AG08395 (cell line): ENCODE measurements at places on chromosomes 1 and 21.

DNA sequence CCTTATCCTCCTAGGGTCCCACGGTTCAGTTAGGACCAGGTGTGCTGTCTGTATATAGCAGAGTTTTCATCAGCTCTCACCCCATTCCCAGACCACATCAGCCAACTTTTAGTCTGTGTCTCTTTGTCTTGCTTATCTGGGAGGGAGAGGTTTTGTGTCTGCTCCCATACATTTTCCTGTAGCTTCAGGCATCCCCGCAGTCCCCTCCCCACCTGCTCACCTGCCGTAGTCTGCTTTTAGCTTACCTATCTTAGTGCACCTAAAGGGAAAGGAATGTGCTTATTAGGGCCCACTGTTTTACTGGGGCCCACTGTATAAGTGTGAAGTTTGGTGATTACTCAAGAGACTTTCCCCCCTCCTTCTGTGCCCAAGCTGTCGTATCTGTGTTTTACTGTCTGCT, 225.1 kb downstream of the PLA2G4A start:
- no peak for DNase-seq

- DNase-seq, result peak; percentile 70
These were observed 5.4 kb upstream of the KNCN start for GRCh38 chr1:46556822-46557221.

DNA sequence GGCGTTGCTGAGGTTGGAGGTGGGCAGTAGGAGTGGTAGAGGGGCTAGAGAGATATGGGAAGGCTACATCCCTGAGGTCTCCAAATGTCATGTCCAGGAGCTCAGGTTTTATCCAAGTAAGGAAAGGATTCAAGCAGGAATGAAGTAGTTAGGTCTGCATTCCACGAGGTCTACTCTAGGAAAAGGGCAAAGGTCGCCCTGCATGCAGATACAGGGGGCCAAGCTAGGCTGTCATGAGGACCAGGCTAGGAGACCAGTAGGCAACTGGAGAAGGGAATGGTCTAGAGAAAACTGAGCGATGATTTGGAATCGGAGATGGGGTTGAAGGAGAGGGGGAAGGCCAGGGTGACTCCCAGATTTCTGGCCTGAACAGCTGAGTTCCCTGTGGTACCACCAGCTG, 48.7 kb downstream of the IRF2BP2 start:
- DNase-seq, result no peak

DNA sequence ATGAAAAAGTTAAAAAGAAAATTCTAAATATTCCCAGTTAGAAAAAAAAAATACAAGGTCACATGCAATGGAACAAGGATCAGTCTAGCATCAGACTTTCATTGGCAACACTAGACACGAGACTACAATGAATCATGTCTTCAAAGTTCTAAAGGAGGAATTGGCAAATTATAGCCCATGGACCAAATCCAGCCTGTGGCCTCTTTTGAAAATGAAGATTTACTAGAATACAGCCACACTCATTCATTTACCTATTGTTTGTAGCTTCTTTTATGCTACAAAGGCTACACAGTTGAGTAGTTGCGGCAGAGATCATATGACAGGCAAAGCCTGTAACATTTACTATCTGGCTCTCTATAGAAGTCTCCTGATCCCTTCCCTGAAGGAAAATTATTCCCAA, 71.4 kb downstream of the MRPL39 start:
- DNase-seq, result no peak

DNA sequence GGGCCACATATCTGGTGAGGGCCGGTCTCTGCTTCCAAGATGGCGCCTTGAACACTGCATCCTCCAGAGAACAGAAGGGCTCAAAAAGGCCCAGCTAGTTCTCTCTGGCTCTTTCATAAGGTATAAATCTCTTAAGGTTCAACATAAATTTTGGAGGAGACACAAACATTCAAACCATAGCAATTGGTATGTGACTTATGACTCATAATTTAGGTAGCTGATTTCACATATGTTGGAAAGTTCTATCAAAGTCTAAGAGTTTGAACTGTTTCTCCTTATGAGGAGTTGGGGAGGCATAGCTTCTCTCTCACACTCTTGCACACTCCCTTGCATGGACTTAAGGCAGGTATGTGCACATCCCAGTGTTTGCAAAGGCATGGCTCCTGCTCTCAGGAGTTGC, 5.1 kb upstream of the FYB2 start:
- no peak for DNase-seq

GRCh38 chr1:116347696-116348095, 25.3 kb upstream of the ATP1A1 start:
- no peak for DNase-seq

GRCh38 chr1:38272515-38272914, 225.9 kb upstream of the POU3F1 start:
- DNase-seq, result no peak

DNA sequence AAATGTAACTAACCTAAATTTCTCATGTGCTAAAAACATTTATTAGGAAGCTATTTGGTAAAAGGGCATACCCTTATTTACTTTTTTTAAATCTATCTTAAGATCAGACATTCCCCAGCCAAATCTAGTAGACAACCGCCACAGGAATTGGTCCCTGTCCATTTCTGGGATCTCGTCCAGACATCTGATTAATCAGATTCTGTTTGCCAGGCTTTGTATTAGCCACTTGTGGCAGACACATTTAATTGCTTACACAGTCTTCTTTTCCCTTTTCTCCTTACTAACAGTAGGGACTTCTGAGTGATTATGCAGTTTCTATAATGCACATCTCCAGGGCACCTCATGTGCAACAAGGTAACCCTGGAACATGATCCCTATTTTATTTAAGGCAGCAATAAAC, 449.0 kb upstream of the RGS18 start:
- DNase-seq, result no peak

DNA sequence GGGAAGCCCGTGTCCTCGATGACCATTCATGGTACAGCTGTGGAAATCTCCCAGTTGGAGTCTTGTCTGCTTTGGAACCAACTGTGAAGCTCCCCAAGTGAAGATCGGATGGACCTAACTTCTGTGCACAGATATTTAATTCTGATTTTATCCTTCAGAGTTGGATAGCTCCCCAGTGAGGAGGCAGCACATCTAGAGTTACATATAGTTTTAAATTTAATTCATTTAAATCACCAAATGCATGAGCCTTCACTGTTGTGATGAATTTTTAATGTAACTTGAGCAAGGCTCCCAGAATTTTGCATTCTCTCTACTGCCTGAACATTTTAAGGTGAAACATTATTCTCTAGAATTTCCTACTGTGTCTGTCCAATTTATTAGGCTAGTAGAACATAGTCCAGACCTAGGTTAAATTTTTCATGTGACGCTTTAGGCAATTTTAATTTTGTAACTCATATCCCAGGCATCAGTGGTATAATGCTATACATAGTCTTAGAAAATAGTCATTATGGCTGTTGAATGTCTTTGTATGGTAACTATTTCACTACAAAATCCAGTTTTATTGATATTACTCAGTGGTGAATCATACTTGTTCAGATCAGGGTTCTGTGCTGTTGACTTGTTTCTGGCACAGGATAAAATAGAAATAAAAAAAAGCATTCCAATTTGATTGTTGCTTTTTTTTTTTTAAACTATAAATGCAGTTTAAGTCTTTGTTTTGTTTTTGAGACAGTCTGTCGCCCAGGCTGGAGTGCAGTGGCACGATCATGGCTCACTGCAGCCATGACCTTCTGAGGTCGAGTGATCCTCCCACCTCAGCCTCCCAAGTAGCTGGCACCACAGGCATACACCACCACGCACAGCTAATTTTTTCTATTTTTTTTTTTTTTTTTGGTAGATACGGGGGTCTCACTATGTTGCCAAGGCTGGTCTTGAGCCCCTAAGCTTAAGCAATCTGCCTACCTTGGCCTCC, 66.9 kb downstream of the PRDM2 start:
- DNase-seq, result peak; percentile 87

DNA sequence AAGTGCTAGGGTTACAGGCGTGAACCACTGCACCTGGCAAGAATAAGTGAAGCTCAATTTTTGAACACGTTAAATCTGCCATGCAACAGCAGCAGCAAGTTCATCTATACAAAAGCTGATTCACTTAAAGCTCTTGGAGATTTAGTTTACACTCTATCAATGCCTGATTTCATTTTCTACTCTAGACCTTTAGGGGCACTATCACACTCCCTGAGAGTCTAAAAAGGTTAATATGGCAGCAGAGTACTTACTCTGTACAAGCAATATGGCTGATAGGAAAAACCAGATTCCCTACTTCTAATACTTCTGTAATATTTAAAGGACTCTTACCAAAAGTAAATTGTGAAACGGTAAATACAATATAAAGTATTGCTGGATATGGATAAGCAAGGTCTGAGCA, 4.8 kb downstream of the RBM34 start:
- no peak for DNase-seq

DNA sequence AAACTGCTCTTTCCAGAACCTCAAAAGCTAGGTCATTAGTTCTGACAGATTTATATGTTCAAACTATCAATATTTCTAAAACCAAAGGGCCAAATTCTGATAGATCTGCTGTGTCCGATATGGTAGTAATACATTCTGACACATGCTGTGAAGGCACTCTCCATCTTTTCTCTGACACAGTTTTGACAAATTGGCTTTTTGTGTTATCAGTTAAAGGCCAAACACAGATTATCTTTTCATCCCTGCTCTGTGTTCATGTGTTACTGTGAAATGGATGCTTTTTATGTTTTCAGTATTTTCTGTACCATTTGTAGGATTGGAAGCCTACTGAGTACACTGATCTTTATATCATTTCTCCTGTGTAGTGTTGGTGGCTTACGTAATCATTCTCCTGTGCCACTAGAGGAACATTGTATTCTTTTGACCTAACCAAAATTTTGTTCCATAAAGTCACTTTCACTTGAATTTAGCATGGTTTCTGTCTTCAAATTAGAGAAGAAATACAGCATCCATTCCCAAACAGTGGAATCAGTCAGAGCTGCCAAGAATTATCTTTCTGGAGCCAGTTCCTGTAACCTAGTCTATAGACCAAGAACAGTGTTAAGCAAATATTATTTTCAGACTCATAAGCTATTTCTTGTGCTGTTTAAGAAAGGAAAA, 137.2 kb downstream of the ADGRL2 start:
- no peak for DNase-seq

DNA sequence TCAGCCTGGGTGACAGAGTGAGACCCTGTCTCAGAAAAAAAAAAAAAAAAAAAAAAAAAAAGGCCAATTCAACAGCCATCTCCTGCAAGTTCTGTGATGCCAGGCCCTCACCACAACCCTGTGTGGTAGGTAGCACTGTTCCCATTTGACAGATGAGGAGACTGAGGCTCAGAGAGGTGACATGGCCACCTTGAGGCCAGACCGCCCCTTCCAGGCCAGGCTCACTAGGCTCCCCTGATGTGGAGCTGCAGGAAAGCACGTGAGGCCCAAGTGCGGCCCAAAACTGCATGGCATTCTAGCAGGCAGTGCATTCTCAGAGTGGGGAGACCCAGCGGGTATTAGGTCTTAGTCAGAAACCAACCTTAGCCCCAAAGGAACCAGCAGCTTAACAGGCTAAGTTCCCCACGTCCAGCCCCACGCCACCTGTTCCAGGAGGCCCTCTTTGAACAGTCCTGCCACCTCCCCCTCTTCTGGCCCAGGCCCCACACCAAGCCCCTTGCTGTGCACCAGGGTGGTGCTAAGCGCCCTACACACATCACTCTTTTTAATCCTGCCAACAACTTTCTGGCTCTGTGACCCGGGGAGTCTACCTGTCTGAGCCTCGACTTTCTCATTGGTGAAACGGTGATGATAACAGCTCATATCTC, 11.7 kb upstream of the ECE1 start:
- DNase-seq, result no peak

GRCh38 chr1:154586641-154587040, 19.1 kb downstream of the CHRNB2 start:
- DNase-seq, result no peak

- peak; percentile 18 for DNase-seq
These were observed 60.7 kb downstream of the HSF2BP start for GRCh38 chr21:43598416-43599120.

DNA sequence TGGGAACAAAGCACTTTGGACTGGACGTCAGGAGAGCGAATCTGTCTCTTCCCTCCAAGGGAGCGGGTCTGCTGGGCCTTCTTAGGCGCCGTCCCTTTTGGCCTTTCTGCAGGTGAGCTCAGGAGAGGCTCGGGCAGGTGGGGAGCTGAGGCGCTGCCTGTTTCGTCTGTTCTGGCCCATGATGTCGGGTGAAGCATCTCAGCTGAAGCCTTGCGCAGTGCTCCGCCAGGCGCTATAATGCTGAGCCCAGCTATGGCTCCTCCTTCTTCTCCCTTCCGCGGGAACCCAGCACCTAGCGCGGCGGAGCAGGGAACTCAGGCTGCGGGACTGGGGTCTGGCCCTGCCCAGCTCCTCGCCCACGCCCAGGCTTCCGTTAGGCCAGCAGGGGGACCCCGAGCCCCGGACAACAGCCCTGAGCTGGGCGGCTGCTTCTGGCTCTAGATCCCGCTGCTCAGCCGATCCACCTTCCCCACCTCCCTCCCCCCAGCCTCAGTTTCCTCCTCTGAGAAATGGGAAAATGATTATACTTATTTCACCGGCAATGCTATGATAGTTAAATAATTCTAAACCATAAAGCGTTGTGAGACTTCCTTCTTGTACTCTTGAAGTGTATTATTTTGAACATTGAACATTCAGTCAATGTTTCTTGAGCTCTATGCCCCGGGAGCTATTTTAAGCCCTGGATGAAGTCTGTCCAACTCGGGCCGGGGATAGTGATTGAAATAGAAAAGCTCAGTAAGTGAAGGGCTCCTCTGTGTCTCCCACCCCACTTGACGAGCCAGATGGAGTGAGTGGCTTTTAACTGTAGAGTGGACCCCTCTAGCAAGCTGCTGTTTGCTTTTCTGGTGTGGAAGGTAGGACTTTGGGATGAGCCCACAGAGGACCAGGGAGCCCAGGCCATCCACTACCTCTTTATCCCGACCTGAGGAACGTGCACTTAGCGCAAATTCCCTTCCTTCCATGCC, 9.6 kb upstream of the ADORA1 start:
- peak; percentile 89 for DNase-seq
